NAMALWA (cell line): ENCODE measurements at places on chromosomes 5 and 9.

- DNase-seq = no peak
Observed at GRCh38 chr9:110121170-110121569, 86.8 kb downstream of the C9orf152 start.

GRCh38 chr5:55800924-55801323 lies 50.2 kb upstream of the IL31RA start:
- DNase-seq = no peak

DNA sequence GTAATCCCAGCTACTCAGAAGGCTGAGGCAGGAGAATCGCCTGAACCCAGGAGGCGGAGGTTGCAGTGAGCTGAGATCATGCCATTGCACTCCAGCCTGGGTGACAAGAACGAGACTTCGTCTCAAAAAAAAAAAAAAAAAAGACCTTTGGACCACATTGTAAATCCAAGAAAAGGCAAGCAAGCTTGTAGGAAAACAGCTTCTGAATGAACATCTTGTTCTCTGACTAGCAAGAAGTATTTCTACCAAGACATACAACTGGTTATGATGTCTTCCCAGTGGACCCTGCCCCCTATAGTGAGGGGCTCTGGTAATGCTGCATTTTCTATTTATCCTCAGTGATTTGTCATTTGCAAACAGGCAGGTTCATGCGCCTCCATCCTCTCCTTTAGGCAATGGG lies 4.5 kb upstream of the EIF4EBP3 start:
- DNase-seq = no peak

DNA sequence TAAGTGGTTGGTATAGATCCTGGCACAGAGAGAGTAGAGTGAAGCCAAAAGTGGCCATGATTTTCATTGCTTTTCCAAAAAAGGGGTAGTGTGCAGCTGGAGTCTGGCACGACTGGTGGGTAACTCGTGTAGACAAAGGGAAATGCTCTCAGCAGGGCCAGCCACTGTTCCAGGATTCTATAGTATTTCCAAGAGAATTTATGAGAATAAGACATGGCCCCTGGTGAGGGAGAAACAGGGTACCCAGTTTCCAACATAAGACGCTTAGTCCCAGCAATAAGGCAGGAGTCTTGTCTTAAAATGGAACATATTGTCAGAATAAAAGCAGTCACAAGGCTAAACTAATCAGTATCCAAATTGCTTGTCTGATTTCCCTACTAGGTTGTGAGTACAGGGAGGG lies 52.1 kb downstream of the NMUR2 start:
- no peak for DNase-seq

DNA sequence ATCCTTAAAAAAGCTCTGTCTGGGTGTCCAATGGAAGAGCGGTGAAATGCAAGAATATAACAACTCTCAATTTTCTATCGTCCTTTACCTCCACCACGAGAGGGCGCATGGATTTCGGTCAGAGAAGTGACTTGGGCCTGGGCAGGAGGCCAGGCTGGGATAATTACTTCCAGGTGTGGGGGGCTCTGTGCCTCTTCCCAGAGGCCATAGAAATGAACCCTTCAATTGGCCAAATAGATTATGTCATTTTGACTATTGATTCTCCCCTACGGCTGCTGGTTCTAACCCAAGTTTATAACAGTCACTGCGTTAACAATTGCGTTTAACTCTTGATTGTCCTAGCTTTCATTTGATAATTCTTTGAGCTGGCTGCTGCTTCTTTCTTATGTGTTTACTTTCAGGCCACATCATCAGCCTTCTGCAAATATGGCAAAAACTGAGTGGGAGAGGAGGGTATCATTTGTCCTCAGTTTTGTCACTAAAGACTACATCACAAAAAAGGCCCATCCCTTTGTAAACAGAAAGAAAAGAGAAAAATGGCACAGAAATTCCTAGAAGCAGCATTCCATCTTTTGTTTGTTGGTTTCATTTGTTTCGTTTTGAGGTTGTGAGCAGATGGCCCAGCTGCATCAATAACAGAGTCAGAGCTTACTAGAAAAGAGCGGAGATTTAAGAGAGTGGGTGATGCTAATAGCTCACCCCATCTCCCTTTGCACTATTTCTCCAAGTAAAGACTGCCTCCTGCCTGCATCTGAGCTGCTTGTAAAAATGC lies 45.4 kb upstream of the ZFR start:
- peak; percentile 84 for DNase-seq

DNA sequence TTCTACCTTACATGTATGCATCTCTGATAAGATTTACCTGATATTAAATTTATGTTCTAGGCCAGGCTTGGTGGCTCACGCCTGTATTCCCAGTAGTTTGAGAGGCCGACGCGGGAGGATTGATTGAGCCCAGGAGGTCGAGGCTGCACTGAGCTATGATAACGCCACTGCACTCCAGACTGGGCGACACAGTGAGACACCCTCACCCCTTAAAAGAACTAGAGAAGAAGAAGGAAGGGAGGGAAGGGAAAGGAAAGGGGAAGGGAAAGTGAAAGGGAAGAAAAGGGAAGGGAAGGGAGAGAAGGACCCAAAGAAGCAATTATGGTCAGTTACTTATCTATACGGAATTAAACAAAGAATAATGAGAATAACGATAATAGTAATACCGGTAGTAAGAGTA lies 1.2 kb upstream of the RFK start:
- no peak for DNase-seq

- DNase-seq = no peak
Observed at GRCh38 chr5:102787134-102787533, 32.0 kb downstream of the PAM start.

DNA sequence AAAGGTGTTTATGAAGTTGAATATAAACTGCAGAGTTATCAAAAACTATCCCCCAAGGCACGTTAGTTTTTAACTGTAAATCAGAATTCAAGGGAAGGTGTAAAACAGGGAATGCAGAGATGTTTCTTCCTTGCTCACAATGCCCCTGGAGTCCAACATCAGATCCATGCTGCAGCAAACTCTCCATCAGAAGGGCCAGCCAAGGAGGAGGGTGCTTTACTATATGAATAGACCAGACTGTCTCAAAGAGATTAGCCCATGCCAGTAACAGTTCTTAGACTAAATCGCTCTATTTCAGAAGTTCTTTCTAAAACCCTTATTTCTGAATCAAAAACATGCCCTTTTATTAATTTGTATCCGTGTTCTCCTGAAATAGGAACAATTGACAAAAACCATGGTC lies 362.8 kb upstream of the RPS23 start:
- no peak for DNase-seq

DNA sequence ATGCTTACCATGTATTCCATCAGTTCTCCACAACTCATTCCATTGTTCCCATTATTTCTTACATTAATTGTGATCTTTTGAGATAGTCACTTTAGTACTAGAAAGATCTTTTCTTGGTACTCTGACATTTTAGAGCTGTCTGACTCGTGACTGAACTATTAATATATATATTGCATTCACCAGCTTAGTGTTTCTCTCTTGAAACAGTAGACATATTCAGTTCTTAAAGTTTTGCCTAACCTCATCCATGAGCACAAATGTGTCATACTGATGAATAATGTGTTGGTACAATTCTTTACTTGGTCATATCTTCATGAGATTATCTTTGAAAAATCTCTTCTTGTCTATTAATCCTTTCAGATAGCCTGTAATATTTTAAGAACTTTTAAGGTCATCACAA lies 74.3 kb downstream of the NLN start:
- DNase-seq = no peak

GRCh38 chr9:95953986-95954385 lies 78.5 kb downstream of the ERCC6L2 start:
- no peak for DNase-seq

DNA sequence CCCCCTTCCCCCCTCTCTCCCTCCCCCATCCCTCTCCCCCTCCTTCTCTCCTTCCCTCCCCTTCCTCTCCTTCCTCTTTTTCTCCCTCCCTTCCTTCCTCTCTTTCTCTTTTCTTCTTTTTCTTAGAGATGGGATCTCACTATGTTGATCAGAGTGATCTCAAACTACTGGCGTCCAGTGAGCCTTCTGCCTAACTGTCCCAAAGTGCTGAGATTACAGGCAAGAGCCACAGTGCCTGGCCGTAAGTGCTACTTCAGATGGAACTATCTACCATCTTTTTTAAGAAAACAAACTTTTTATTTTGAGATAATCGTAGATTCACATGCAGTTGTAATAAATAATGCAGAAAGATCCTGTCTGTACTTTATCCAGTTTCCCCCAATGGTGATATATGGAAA lies 6.3 kb downstream of the RCL1 start:
- DNase-seq = no peak

DNA sequence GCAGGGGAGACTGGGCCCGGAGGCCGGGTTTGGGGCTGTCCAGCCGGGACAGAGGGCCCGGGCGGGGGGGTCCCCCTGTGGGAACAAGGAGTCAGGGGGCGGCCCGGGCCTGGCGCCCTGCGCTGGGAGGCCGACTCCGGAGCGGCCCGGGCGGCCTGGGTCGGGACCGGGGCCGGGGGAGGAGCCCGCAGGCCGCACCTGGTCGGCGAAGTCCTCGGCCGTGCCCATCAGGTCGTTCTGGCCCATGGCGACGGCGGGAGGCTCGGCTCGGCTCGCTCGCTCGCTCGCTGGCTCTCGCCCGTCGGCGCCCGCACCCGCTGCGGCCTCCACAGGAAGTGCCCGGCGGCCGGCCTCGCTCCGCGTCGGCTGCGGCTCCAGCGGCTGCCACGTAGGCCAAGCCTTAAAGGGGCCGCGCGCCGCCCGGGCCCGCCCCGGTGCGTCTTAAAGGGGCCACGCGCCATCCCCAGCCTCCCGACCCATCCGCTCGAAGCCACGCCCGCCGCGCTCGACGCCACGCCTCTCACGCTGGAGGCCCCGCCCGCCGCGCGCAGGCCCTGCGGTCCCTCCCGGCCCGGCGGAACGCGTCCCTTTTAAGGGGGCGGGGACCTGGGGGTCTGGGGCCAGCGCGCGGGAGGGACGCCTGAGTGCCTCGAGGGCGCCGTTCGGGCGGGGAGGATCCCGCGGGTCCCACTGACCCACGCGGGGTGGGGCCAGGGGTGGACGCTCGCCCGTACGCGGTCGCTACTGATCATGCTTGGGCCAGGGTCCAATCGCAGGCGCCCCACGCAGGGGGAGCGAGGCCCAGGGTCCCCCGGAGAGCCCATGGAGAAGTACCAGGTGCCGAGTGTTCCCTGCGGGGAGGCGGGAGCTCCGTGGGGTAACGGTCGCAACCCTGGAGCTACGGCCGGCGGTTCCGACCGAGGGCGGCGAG lies at the start of the genes STKLD1 and SURF4:
STKLD1 (plus strand) TSS at position 643 of the 931 bp plus-strand sequence; CDS start at position 751, 108 bp downstream.
SURF4 (minus strand) TSS at position 337 of the 931 bp plus-strand sequence; CDS start at position 246, 91 bp downstream.
- DNase-seq = peak; percentile 93

GRCh38 chr5:137309290-137309689 lies 189.8 kb downstream of the SPOCK1 start:
- DNase-seq = no peak

- DNase-seq = no peak
Observed at GRCh38 chr5:140977003-140977402, 10.7 kb downstream of the PCDHAC2 start.

GRCh38 chr5:110785356-110785755 lies 46.5 kb downstream of the SLC25A46 start:
- DNase-seq = no peak

DNA sequence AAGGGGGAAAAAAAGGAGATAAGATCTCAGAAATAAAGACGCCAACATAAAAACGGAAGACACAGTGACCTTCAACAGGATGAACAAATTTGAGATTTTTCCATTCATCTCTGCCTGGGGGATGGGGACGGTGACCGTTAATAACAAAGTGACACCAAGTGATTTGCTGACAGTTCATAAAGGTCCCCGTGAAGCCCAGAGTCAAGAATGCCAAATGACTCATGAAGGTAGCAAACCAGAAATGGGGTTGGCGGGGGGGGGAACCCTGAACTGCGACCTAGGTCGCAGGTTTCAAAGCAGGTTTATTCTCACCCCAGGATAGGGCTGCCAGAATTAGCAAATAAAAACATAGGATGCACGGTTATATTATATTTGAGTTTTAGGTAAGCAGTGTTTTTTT lies 21.1 kb upstream of the SHB start:
- DNase-seq = no peak
